NCI-H1048 (cell line): ENCODE measurements at places on chromosomes 11 and 22.

- no peak for DNase-seq
Measured at GRCh38 chr11:119505861-119506260, 82.9 kb upstream of the THY1 start.

DNA sequence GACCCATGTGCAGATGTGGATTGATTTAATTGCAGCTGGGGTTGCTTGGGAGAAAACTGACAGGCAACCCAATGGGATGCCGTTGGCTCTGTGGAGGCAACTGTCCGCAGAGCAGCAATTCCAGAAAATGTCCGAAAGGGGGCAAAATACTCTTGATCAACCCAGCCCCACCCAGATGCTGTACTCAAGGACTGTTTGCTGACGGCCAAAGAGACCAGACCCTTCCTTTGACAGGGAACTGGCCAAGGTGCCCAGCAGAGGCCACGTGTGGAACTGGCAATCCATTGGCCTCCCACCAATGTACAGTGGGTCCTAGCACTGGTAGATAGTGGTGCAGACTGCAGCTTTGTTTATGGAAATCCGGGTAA lies 29.7 kb upstream of the KCNA4 start:
- DNase-seq = no peak

- DNase-seq = no peak
Measured at GRCh38 chr22:45552580-45553350, 50.1 kb downstream of the FBLN1 start.

- DNase-seq = no peak
Measured at GRCh38 chr11:96130061-96130620, 206.2 kb upstream of the MTMR2 start.

DNA sequence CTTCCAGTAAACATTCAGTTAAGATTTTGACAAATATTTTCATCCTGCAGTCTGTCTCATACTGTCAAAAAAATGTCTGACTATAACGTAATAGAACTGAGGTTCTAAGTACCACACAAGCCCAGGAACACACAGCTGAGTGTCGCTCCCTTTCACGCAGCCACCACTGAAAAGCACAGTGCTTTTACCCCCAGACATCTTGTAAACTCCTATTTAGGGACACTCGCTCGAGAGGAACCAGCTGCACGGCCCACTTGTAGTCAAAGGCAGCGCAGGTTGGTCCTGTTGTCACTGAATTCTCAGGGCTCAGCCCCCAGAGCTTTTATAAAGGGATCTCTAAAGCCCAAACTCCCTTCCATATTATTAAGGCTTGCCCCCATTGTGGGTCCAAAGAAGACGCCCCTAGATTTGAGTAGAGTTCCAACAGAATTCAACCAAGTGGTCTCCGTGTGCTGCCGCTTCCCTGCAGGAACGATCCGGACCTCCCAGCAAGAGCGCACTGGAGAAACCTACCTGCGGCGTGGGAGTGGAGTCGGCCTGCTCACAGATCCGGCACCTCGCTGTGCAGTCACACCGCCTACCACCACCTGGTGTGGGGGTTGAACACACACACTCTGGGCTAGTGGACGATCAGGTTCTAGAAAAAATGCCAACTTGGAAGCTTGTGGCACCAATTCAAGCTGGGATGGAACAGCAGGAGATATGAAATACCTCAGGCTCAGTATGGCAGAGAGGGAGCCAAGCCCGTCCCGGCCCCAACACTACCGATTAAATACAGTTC lies 23.4 kb downstream of the ASPHD2 start:
- DNase-seq = no peak

DNA sequence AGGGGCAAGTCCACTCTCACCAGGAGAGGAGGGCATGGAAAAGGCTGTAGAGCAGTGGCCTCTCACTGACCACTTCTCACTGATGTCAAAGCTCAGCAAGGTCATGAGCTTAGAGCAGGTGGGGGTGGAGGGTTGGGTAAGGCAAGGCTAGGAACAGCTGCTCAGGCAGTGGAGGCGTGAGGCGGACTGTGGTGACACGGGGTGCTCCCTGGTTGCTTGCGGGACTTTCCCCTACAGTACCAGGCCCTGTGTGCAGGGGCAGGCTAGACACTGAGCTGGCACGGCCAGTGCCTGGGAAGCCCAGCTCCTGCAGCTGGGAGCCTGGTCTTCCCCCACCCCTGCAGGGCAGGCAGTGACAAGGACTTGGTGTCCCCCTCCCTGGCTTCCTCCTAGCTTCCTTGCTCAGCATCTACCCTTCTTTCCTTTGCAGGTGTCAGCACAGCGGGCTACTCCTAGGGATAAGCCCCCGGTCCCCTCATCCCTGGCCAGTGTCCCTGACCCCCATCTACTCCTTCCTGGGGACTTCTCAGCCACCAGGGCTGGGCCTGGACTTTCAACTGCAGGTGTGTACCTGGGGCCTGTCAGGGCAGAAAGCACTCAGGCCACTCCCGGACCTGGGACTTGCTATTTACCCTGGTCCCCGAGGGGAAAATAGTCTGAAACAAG lies 45.6 kb downstream of the PISD start:
- DNase-seq = no peak

DNA sequence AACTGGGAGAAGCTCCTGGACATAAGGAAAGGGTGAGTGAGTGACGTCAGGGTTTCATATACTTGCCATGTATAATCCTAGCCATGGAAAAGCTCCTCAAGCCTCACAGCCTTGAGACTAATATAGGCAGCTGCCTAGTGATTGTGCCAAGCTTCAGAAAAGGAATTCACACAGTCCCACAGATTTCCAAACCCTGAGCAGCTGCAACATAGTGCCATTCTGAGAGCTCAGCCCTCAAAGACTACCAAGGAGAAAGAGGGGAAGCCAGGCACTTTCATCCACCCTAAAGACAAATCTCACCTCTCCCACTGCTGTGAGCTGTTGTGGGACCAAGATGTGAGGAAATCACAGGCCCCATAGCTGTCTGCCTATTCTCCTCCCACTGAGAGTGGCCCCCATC lies 707.9 kb upstream of the ANO5 start:
- DNase-seq = no peak

- DNase-seq = no peak
Measured at GRCh38 chr11:45815747-45816146, 10.8 kb downstream of the SLC35C1 start.
